ENCODE measurements at places on chromosomes 16 and 17. TPM values are rescaled to one million over a fixed set of nuclear protein-coding genes. Genes with fewer than 3 reads are reported as not detected.

SGCA gene
- total RNA-seq: 87.9 TPM

C16orf86 gene
- 2.7 TPM for total RNA-seq

CA10 gene
- total RNA-seq: not detected

CNGB1 gene
- not detected for total RNA-seq

KRT9 gene
- not detected for total RNA-seq

MEIOC gene
- total RNA-seq: 0.10 TPM

SMIM36 gene
- total RNA-seq: not detected

TEX19 gene
- total RNA-seq: not detected

ZP2 gene
- total RNA-seq: not detected

TBC1D3H gene
- total RNA-seq: not detected

LPO gene
- total RNA-seq: not detected

KRTAP1-5 gene
- total RNA-seq: not detected

HSD17B2 gene
- not detected for total RNA-seq

ATP2A3 gene
- 27.5 TPM for total RNA-seq

- no peak for DNase-seq
Observed at GRCh38 chr17:32283745-32284201, 18.1 kb downstream of the RHBDL3 start.

DNA sequence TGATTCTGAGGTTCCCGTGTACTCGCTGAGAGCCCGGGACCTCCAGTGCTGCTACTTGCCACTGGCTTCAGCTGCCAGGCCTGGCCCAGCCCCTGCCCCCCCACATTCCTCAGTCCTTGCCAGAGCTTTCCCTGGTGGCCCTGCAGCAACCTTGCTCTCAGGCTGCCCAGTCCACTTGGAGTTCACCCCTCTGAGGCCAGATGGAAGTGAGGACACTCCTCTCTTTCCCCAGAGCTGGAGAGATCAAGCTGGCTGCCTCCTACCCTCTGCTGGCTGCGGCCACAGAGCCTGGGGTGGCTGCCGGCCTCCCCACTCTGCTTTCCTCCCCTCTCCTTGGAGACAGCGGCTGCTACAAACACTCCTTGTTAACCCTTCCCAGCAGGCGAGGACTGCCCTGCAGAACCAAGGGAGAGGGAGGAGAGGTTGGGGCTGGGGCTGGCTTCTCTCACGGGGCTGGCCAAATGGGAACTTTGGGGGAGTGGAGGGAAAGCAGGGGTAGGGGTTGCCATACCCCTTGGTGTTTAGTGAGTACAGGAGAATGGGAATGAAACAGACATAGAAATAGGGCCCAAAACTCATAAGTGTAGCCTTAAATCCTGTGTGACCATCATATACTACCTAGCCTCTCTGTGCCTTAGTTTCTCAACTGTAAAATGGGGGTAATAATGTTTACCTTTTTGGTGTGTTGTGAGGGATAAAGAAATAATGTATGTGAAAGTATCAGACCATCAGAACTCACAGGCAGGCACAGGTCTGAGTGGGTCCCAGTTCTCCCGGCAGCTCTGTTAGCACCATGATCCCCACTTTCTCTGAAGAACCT, at the start of gene GAS2L2:
GAS2L2 (minus strand) TSS at position 295 of the 820 bp plus-strand sequence. CDS start 389 bp downstream, outside the sequence.
- DNase-seq: no peak

- DNase-seq: no peak
Observed at GRCh38 chr16:49003992-49004391, 277.6 kb downstream of the CBLN1 start.

DNA sequence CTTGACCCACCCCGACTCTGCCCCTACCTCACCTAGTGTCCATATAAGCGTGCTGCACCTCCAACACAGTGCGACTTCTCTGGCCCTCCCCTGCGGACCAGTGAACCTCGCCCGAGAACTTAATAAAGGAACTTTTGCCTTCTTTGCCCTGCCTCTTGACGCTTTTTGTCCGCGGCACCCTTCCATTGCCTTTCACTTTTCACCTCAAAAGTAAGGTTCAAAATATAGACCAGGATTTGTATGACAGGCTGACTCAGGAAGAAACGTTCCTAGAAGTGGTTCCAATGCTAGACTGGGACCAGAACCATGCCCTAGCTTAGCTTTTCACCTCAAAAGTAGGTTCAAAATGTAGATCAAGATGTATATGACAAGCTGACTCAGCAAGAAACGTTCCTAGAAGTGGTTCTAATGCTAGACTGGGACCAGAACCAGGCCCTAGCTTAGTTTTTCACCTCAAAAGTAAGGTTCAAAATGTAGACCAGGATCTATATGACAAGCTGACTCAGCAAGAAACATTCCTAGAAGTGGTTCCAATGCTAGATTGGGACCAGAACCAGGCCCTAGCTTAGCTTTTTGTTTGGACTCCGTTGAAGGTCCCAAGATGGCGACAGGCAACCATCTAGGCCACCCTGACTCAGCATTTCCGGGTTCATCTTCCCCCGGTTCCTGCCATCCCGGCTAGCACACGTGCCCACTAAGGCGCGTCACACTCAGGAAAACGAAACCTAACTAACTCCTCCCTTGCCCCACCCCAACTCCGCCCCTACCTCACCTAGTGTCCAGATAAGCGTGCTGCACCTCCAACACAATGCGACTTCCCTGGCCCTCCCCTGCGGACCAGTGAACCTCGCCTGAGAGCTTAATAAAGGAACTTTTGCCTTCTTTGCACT, 51.0 kb upstream of the TMEM97 start:
- no peak for DNase-seq

GRCh38 chr16:28321700-28322411, 29.5 kb downstream of the SBK1 start:
- DNase-seq: peak; percentile 75

GRCh38 chr16:68265078-68265920, 973 bp downstream of the SLC7A6 start:
- peak; percentile 87 for DNase-seq

DNA sequence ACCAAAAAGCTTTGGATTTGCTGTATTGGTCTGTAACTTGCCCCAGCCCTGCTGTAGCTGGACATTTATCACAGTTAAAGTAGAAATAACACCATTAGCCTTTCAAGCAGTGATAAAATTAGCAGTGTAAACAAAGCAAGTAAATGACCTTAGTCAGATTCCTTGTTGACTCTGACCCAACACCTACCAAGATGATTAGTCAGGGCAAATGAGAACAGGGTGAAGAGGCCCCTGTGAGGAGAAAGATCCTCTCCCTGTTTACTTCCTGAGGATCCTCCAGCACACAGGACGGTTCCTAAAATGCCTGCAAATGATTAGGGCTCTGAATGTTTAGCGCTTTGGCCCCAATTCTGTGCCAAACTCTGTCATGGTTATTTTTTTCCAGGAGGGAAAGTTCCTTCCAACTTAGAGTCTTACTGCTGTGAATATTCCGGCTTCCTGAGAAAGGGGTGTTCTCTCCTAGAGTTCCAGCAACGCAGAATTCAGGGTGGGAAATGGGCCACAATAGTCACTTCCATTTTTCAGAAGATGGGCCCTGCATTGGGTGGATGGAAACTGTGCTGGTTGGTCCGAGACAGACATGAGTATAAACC, 259.0 kb upstream of the MYOCD start:
- no peak for DNase-seq

GRCh38 chr17:74386386-74386785, 19.1 kb downstream of the GPR142 start:
- DNase-seq: no peak

DNA sequence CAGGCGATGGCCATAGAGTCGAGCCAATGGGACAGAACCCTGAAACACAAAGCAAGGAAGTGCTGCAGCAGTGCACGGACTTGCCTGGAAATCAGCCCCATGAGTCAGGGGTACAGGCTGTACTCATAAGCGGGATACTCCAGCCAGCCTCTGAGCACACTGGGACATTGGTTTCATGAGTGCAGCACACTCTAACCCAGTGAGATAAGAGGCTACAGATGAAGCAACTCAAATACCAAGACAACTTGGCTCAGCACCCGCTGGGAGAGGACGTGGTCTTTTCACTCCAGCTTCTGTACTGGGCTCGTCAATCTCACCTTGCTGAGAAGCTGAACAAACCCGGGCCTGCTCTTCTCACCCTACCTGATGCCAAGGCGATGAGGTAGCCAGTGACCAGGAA, 98.2 kb downstream of the AXIN2 start:
- DNase-seq: peak; percentile 93

GRCh38 chr16:27759967-27760788, 210.2 kb downstream of the KATNIP start:
- no peak for DNase-seq

- no peak for DNase-seq
Observed at GRCh38 chr16:19751478-19752385, 33.7 kb downstream of the IQCK start.

DNA sequence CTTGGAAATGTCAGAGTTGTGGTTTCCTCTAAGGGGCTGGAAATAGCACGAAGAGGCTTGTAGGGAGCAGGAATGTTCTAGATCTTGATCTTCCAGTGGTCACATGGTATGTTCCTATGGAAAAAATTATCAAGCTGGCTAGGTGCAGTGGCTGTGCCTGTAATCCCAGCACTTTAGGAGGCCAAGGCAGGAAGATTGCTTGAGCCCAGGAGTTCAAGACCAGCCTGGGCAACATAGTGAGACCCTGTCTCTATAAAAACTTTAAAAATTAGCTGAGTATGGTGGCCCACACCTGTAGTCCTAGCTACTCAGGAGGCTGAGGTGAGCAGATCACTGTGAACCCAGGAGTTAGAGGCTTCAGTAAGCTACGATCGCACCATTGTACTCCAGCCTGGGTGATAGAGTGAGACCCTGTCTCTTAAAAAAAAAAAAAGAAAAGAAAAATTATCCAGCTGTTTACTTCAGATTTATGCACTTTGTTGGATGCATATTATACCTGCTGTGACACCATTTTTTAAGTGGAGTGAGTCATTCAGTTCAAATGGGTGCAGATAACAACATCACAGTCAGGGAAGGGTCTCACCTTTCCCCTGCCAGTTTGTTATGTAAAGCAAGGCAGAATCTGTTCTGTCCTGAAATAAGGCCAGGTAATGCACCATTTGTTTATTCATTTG, 65.7 kb upstream of the LYRM9 start:
- DNase-seq: no peak

DNA sequence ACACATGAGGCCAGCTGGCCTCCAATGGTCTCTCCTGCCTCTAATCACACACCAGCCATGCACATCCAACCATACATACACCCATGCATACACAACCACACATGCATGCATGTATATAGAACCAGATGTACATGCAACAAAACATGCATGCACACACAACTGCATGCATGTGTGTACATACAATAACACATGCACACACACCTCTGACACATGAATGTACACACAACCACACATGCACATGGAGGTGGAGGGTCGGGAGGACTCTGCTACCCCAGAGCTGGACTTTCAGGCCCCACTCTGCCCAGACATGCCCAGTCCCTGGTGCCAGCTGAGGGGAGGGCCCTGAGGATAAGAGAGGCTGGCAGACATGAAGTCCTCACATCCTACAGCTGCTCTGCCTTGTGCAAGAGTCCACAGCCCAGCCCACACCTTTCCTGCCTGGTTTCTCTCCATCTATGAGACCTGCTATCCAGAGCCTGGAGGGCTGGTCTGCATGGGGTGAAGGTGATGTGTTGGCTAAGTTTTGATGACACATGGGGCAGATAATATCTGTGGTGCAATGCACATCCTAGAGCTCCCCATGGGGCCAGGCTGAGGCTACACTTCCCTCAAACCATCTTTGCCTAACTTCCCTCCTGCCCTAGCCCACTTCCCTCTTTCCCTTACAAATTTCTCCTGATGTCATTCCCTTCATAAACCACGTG, 50.9 kb upstream of the SDK2 start:
- DNase-seq: no peak

GRCh38 chr17:17159571-17159970, 46.6 kb downstream of the PLD6 start:
- DNase-seq: no peak

GRCh38 chr17:48644159-48644558, 18.0 kb upstream of the HOXB9 start:
- no peak for DNase-seq

GRCh38 chr17:77253611-77254051, 112.9 kb downstream of the SEC14L1 start:
- DNase-seq: no peak

- DNase-seq: no peak
Observed at GRCh38 chr16:1364510-1364909, 12.8 kb downstream of the GNPTG start.

GRCh38 chr16:21056396-21056795, 94.2 kb downstream of the DNAH3 start:
- DNase-seq: no peak

- peak; percentile 74 for DNase-seq
Observed at GRCh38 chr16:58421529-58421928, 29.3 kb downstream of the GINS3 start.

DNA sequence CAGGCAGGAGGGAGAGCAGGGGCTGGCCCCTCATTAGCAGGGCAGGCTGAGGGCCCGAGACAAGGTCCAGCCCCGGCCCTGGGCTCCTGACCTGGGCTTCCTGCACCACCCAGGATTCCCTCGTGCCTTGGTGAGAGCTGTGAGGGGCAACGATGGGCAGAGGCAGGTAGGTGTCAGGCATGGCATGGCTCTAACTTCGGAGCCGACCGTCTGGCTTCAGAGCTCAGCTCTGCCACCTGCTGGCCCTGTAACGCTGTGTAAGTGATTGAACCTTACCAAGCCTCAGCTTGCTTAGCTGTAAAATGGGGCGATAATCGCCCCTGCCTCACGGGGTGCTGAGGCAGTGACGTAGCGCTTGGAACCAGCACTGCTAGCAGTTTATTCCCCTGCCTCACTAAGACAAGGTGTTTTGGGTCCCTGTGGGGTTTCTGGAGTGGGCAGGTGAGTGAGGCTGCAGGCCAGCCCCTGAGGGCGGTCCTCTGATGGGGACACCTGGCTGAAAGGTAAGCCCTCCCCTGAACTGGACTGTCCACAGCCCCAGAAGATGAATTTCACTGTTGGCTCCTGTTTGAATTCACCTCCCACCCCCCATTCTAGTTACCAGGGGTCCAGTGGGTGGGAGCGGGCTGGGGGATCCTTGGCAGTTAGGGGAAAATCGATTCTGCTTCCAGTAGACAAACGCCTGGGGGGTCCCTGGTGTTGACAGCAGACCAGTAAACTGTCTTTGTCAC, 184.8 kb upstream of the GSE1 start:
- peak; percentile 79 for DNase-seq

GRCh38 chr16:1044460-1045309, 27.9 kb upstream of the SSTR5 start:
- DNase-seq: no peak

- peak; percentile 76 for DNase-seq
Observed at GRCh38 chr17:62670202-62670821, 42.8 kb downstream of the MRC2 start.

- no peak for DNase-seq
Observed at GRCh38 chr16:22977294-22977697, 163.3 kb downstream of the HS3ST2 start.

DNA sequence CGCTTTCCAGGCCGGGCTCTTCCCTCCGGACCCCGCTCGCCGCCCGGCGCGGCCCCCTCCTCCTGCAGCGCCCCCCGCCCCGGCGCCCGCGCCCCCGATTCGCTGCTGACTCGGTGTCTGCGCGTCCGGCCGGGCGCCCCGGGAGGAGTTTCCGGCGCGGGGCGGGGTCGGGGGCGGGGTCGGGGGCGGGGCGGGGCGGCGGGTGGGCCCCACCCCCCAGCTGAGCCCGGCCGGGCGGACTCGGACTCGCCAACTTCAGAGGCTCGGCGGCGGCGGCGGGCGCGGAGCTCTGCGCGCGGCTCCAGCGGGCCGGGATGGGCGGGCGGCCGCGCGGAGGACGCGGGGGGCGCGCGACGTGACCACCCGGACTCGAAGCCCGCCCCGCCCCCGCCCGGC, at the start of gene METRNL:
METRNL (plus strand) TSS at position 258 of the 396 bp plus-strand sequence. CDS start 207 bp downstream, outside the sequence.
- peak; percentile 95 for DNase-seq

- DNase-seq: no peak
Observed at GRCh38 chr17:32810690-32811089, 66.2 kb downstream of the MYO1D start.

GRCh38 chr17:63550817-63551639, 751 bp downstream of the DCAF7 start:
- DNase-seq: peak; percentile 47
